ENCODE measurements at places on chromosomes 6 and 20. TPM values are rescaled to one million over a fixed set of nuclear protein-coding genes. Genes with fewer than 3 reads are reported as not detected.

RBPJL gene
- not detected for total RNA-seq

- H3K4me3 ChIP-seq = no peak overlapping the region
- no peaks in the 10 kb centered on the region for H3K27me3 ChIP-seq
- no peaks in the 10 kb centered on the region for H3K36me3 ChIP-seq
- no peaks in the 10 kb centered on the region for H3K4me1 ChIP-seq
Measured at GRCh38 chr6:126261792-126262421, 78.0 kb upstream of the CENPW start.

FAXC gene
- 41.9 TPM for total RNA-seq

TMC2 gene
- total RNA-seq = 0.34 TPM

- no peak overlapping the region for H3K27ac ChIP-seq
- peaks cover 99% of the 10 kb centered on the region for H3K4me1 ChIP-seq
- no peak for DNase-seq
- no peaks in the 10 kb centered on the region for H3K27me3 ChIP-seq
Measured at GRCh38 chr20:62918147-62918546, 8.2 kb downstream of the DIDO1 start.

KCNB1 gene
- total RNA-seq = 49.4 TPM

DNA sequence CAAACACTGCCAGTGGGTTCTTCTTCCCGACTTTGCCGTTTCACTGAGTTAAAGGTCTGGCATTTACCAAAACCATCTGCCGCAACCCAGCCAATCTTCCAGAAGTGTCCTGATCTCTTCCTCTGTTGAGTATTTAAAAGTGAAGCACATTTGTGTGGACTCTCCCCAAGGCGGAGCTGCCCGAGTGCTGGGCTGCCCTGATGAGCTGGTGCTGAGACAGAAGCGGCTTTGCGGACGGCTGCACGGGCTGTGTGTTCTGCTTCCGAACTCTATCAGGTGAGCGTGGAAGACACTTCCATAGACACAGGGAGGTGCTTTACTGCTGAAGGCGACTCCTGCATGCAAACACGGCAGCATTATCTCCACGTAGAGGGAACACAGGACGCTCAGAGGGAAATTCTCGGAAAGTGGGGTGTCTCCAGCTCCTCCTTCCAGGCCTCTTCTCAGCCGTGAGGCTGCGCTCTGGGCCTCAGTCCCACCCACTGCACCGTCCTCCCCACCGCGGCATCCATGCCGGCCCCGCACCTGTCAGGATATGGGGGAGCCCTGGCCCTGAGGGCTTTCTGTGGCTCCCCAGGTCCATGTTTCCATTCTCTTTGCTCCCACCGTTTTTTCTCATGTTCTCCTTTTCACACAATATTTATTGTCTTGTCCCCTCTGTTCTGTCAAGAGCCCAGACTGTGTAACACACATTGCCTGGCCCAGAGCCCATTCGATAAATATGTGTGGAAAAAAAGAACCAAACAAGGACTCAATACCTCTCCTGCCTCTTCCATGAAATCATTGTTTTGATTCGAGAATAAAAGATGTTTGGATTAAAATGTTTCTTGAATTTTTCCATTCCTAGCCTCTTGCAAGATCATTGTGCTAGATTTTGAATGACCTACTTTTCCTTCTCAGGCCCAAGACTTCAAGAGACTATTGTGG lies 205.1 kb downstream of the DLL1 start:
- DNase-seq = no peak
- H3K4me1 ChIP-seq = peaks cover 33% of the 10 kb centered on the region
- H3K4me3 ChIP-seq = no peak overlapping the region
- H3K36me3 ChIP-seq = no peaks in the 10 kb centered on the region

DNA sequence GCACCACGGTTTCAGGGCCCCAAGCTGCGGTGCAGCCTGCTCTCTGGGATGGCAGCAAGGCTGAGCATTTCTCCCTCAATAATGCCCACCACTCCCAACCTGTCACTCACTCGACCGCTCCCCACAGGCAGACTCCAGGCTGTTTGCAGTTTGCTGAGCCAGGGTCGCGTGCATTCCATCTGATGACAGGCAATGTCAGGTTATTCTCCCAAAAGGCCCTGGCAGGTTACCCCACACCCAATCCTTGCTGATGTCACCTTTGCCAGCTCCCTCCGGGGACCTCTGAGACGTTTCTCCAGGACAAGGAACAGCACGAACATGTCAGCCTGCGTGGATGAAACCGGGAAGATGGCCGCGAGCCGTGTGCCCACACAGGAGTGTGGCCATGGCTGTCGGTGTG lies 7.1 kb upstream of the SLCO4A1 start:
- DNase-seq = no peak
- H3K27me3 ChIP-seq = no peaks in the 10 kb centered on the region

DNA sequence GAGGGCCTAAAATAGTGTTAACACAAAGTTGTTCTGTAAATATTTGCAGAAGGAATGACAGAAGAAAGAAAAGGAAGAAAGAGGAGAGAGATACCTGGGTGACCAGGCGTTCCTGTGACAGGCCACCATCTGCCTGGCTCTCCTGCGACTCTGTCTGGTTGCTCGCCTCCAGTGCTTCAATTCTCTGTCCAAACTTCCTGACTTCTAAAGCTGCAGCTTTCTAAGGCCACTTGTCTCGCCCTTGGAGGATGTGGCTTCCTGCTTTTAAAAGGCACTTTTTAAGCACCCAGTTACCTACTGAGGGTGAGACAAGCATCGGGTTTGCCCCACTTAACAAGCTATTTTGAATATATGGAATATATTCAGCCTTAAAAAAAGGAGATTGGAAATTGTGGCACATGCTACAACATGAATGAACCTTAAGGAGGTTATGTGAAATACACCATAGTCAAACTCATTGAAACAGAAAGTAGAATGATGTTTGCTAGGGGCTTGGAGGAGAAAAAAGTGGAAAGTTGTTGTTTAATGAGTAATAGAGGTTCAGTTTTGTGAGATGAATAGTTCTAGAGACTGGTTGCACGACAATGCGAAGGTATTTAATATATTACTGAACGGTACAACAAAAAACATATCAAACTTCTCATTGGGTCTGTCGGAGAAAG lies 32.8 kb downstream of the VIP start:
- DNase-seq = no peak
- no peaks in the 10 kb centered on the region for H3K36me3 ChIP-seq
- H3K27me3 ChIP-seq = no peaks in the 10 kb centered on the region
- H3K4me3 ChIP-seq = no peak overlapping the region

- no peak overlapping the region for H3K4me3 ChIP-seq
- peaks cover 30% of the 10 kb centered on the region for H3K4me1 ChIP-seq
- no peaks in the 10 kb centered on the region for H3K27me3 ChIP-seq
Measured at GRCh38 chr6:87661016-87661415, 41.0 kb downstream of the AKIRIN2 start.

DNA sequence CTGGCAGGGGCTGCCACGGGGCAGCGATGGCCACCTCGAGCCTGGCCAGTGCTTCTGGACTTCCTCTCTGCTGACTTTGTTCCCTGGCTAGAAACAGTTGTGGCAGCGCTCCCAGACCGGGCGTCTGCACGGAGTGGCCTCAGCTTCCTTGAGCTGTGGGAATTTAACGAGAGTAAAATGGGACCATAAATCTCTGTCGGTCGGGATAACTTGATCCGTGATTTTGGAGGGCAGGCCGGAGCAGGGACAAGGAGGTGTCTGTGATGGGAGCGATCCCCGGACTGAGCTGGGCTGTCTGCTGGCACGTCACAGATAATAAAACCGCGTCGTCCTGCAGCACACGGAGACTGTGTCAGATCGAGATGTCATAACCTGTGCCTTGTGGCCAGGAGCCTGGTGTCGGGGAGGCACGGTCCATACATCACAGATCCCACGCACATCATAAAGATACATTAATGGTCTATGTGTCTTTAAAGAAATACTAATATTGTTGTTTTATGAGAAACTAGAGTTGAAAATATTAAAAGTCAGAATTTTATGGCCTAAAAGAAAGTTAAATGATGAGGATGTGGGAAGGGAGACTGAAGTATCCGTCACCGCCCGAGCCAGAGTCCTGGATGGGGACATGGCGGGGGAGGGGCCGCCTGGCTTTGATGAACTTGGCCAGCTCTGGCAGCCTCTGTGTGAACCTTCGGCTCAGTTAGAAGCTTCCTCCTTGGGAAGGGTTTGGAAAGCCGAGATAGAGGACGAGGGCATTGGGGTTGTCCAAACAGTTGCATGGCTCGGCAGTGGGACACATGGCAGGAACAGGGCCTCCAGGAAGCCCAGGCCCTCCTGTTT lies 6.5 kb upstream of the RBBP8NL start:
- peak overlapping the region; percentile 11 for H3K27ac ChIP-seq

PNPLA1 gene
- total RNA-seq = not detected

- no peaks in the 10 kb centered on the region for H3K27me3 ChIP-seq
- peak overlapping the region; percentile 68 for H3K27ac ChIP-seq
- no peak overlapping the region for H3K4me3 ChIP-seq
- H3K4me1 ChIP-seq = peaks cover 20% of the 10 kb centered on the region
- no peaks in the 10 kb centered on the region for H3K36me3 ChIP-seq
Measured at GRCh38 chr20:50838707-50839385, 44.0 kb downstream of the BCAS4 start.

- H3K27me3 ChIP-seq = peaks cover 22% of the 10 kb centered on the region
- no peaks in the 10 kb centered on the region for H3K4me1 ChIP-seq
- H3K36me3 ChIP-seq = no peaks in the 10 kb centered on the region
- H3K27ac ChIP-seq = no peak overlapping the region
Measured at GRCh38 chr20:23776067-23776771, 25.5 kb upstream of the CST1 start.

DNA sequence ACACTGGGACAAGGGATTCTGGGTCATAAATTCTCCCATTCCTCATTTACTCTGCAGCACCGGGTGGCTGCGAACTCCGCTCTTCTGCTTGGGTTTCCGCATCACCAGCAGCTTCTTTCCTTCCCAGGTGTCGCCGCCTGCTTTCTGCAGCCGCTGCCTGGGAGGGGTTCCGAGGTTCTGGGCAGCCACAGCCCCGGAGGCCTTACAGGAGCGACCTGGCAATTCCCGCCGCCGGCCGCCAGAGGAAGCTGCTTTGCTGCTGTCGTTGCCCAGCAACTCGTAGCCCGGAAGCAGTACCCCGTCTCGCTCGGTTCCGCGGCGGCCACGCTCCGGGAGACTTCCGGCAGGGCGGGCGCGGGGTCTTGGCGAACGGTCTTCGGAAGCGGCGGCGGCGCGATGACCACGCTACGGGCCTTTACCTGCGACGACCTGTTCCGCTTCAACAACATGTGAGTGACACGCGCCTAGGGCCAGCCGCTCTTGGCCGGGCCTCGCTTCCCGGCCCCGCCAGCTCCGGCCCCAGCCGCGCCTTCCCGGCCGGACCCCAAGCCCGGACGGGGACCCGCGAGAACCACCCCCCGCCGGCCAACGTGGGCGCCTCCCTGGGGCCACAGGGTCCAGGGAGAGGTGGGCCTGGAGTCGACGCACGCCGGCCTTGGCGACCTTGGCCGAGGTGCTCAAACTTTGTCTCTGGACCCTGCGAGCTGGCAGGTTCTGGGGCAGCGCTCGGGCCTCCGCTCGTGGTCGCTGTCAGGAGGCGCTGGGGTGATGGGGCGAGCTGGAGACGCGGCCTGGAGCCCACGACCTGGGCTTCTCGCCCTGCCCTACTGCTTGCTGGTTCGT lies at the start of gene NAA20:
TSS of gene NAA20 (plus strand) at position 362 of the 843 bp plus-strand sequence. CDS start at position 397, 35 bp downstream.
- no peaks in the 10 kb centered on the region for H3K36me3 ChIP-seq
- H3K27ac ChIP-seq = peak within 1 kb of the TSS; percentile 75
- no peaks in the 10 kb centered on the region for H3K27me3 ChIP-seq
- peak within 1 kb of the TSS; percentile 76 for H3K4me3 ChIP-seq
- peaks cover 50% of the 10 kb centered on the region for H3K4me1 ChIP-seq

DNA sequence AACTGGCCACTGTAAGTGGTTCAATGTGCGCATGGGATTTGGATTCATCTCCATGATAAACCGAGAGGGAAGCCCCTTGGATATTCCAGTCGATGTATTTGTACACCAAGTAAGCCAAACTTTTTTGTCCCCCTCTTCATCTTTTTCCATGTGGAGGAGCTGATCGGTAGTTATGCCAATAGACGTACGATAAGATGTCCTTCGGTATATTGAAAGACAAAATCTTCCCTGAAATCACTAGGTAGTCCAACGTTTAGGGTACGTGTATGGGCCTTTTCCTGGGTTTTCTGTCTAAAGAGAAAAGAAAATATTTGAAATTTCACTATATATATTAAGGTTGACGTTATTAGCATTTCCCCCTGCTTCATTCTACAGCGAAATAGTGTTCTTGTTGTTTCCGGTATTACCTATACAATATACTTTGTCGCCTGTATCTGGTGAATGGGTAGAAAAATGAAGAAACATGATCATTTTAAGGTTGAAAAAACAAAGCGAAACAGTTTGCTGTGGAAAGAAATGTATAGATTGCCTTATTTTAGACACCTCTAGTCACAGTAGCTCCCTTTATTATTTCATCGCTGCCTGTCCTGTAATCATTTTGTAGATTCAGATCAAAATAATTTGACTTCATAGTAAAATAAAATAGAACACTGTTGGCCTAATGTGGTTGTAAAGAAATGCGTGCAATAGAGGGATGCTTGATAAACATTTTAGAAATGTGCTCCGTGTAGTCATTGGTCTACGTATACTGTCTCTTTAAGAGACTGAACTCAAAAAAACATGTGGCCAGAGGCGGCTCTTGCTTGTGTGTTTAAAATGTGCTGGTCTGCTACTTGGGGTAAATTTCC lies 1.5 kb downstream of the LIN28B start:
- H3K27me3 ChIP-seq = peaks cover 59% of the 10 kb centered on the region
- DNase-seq = no peak

GRCh38 chr6:25452031-25452430 lies 172.9 kb downstream of the CARMIL1 start:
- no peak for DNase-seq
- H3K27me3 ChIP-seq = no peaks in the 10 kb centered on the region
- H3K27ac ChIP-seq = no peak overlapping the region
- H3K4me1 ChIP-seq = no peaks in the 10 kb centered on the region
- peak overlapping the region; percentile 19 for H3K4me3 ChIP-seq

DNA sequence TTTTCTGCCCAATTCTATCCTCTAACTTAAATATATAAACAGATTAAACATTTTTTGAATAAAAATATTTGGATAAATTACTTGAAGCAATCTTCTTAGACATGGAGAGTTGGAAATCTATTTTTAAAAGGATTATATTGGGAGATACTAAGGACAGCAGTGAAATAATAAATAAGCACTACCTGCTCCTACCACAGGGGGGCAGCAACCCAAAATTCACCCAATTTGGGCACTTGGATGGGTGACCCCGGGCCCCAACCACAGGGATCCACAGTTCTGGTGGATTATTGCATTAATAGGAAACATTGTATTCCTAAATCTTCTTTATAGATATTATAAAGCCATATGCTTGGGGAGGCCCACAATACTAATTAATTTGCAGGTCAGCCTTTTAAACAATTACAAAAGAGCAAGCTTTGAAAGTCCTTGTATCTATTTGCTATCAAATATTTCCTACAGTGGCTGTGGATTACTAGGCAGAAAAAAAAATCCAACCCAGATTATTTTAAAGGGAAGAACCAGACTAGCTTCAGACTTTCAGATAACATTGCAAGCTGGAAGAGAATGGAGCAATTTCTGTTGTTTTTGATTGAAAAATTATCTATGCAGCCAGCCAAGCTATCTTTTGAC lies 66.4 kb upstream of the PDE10A start:
- H3K36me3 ChIP-seq = no peaks in the 10 kb centered on the region
- H3K27ac ChIP-seq = no peak overlapping the region
- H3K27me3 ChIP-seq = no peaks in the 10 kb centered on the region
- DNase-seq = no peak

- no peak overlapping the region for H3K4me3 ChIP-seq
- no peak overlapping the region for H3K27ac ChIP-seq
- no peaks in the 10 kb centered on the region for H3K27me3 ChIP-seq
- no peaks in the 10 kb centered on the region for H3K36me3 ChIP-seq
- H3K4me1 ChIP-seq = peaks cover 18% of the 10 kb centered on the region
Measured at GRCh38 chr20:23165307-23165750, 79.2 kb upstream of the CD93 start.

TTLL9 gene
- not detected for total RNA-seq

TREML2 gene
- total RNA-seq = not detected

TULP4 gene
- 129 TPM for total RNA-seq

Data from esophagus muscularis mucosa (tissue), 4 donors.